ENCODE measurements at places on chromosomes 7 and 10.

DNA sequence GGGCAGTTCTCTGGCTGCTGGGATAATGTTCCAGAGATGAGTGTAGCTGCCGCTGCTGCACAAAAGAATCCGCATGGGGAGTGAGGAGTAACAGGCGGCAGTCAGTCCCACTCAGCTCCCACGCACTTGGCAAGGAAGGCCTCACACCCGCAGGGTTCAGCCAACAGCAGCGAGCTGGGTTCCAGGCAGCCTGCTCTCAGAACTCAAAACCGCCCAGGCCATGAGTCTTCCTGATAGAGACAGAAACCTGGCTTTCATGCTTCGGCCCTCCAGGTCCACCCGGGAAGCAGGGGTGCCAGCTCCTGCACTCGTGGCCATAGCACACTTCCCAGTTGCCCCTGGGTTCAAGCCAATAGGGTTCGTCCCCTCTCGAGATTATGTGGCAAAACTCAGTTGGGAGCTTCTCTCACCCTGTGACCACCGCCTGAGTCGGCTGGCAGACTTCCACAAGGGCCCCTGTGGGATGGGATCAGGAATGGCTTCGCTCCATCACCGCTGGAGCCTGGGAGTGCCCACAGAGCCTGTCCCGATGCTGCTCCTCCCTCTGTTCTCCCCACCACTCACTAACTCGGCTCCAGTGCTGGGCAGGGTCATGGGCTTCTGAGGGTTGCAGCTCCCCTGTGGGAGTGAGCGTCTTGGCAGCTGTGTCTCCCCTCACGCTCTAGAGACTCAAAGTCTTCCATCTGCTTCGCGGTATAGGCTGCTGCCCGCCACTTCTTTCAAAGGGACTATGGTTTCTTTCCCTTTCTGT, 20.6 kb downstream of the CLRN3 start:
- DNase-seq, result no peak

- DNase-seq, result no peak
Observed at GRCh38 chr10:86165666-86166065, 200.9 kb downstream of the GRID1 start.

DNA sequence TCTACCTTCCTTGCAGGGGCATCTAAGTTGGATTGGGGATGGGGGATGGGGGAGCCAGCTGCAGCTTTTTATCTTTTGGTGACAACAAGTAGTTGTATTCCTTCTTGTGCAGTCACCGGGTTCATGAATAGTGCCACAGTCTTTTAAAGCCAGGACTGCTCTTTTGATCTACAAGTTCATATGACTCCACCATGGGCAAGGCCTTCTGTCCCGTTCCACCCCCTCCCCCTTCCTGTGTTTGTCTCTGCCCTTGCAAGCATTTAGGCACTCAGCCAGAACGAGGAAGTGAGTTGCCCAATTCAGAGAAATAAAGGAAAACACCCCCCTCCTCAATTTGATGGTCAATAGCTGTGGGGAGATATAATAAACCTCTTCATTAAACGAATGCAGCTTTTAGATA, 44.8 kb upstream of the EGR2 start:
- no peak for DNase-seq

GRCh38 chr10:86849181-86849894, 92.9 kb downstream of the BMPR1A start:
- no peak for DNase-seq

GRCh38 chr10:34859170-34859569, 44.1 kb upstream of the PARD3 start:
- DNase-seq, result no peak

DNA sequence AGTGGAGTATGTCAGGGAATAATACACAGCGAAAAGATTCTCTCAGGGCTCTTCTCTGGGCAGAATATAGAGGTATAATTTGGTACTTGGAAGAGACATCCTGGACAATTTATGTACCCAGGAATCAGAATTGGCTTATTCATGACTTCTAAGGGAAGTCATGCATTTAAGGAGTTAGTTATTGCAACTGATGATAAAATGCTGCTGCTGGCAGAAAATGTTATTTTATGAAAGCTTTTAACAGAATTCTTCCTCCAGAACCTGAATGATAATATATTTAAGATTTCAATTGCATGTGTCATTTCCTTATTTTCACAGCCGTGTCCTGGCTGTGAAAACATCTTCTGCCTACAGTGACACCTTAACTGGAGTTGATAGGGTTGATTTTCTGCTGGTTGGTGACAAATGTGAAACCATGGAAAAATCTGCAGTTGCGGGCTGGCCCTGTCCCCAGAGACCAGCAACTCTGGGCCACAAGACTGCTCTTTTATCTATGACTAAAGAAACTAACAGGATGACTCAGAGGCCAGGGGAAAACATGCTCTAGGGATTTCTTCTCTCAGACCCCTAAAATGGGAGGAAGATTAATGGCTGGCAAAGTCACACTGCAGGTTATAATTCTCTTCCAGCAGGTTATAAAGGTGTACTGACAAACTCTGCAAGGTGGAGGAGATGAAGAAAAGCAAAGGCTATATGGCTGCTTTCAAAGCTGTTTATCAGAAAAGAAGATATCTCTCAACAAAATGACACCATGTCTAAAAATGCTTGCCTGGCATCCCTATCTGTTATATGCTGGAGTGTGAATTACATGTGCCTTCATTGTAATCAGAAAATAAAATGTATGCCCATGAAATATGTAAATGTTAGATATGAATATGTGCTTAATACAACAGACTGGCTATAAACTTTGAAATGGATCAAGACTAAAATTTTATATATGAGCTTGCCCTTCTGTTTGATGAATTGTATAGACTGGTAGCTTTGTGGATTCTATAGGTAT, 12.1 kb upstream of the TRUB1 start:
- no peak for DNase-seq

GRCh38 chr10:124387078-124387874, 31.4 kb downstream of the OAT start:
- DNase-seq, result no peak

DNA sequence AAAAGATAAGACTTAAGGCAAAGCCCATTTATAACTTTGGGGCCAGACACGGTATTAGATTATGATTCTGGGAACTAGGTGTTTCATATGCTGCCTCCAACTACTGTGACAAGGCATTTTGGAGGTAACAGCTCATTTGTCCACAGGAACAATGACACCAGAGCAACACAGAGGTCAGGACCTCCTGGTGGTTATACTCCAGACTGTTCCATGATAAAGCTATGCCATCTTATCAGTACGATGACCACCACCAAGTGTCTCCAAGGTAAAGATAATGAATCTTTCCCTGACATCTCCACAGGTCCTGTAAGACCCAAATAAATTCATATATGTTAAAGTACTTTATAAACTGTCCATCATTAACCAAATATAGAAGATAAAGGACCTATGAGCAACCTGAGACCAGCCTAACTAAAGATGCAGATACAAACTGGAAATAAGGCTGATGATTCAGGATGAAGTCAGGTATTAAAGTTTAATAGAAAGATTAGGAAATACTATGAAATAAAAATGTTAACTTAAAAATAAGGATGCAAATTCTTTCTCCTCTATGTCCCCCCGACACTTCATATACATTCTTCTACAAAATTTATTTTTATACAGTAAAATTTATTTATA, 26.2 kb downstream of the CUL2 start:
- DNase-seq, result no peak

DNA sequence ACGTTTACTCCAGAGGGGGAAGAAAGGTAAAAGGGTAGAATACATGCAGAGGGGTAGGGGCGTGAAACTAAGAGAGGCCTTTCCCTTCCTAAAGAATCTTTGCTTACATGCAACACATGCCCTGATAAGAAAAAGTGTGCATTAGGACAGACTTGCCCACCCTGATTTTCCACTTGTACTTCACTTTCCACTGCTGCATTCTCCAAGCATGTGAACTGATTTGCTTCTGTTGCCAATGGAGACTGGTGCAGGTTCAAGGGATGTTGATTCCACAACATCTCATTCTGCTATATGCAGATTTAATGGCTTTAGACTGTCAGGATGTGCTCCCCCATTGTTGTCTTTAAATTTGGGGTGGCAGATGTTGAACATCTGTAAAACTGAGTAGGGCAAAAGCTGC, 237.5 kb upstream of the TCF7L2 start:
- no peak for DNase-seq

GRCh38 chr7:115600207-115600606, 430.4 kb downstream of the TFEC start:
- no peak for DNase-seq

GRCh38 chr10:72276421-72277339, 3.0 kb downstream of the DDIT4 start:
- DNase-seq, result no peak

DNA sequence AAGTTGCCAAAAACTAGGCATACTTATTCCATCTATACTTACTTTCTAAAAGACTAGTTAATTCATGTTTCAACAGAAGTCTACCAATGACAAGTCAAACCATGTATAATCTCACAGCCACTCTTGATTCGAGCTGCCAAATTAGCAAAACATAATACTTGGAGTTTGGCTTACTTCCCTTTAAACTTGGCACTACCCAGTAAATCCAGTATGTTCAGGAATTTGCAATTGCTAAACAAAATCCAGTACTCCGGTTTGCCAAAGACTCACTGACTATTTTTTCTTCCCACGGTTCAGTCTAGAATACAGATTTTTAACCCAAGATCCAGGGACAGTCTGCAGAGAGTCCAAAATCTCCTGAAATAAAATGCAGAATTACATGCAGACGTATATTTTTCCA, 4.6 kb downstream of the OAT start:
- no peak for DNase-seq

DNA sequence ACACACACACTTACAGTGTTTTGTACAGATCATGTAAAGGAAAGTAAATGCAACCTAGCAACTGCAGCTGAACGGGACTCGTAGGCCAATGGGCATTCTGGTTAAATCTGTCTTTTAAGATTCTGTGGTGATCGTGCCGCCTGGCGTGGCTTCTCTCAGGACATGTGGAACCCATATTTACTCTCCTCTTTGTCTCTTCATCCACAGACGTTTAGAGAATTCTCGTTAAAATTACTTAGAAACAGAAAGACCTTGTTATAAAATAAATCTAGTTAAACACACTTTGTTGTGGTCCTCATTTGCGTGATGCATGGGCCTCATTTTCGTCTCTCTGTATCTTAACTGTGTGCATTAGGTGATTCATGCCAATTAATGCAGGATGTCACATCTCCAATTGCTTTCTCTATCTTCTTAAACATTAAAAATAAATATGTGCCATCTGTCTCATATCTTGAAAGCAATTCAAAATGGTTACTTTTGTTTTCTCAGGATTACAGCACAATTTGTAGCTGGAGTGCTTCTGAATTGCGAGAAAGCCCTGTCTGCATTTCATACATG, 11.5 kb downstream of the KLF6 start:
- no peak for DNase-seq

- DNase-seq, result no peak
Observed at GRCh38 chr10:60849740-60850139, 71.5 kb downstream of the CDK1 start.

GRCh38 chr7:101453617-101454016, 90.9 kb downstream of the COL26A1 start:
- DNase-seq, result no peak
